NCI-H1105 (cell line): ENCODE measurements at places on chromosomes 2 and 18.

DNA sequence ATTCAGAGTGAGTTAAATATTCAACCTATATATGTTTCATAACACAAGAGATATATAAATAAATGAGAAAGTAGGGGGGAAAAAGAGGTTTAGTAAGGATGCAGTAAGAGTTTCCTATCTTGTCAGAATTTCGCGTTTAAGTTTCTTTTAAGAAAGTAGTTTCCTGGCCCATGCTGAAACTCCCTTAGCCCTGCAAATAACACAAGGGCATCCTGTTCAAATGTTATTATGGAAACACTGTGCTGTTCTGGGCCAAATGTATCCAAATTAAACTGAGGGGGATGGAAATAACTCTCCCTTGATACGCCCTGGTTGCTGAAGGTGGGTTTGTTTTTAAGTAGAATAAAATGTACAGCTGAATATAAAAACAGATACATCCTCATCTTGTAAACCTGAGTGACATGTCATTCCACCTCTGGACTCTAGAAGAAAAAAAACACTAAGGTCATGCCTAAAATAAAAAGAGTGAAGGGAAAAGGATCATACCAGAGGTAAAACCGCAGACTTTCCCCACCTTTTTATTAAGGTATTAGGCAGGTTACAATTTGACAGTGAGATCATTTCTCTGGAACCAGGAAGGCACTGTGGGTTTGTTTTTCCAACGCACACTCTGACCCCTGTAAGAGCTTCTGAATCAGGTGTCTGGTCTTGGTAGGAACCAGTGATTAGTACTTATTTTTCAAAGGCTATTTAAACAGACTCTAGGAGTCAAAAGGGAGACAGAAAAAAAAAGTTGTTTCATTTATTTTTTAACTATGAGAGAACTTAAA is 16.7 kb downstream of the BCL2 start:
- DNase-seq, result no peak

- no peak for DNase-seq
These were observed 85.4 kb upstream of the EML6 start for GRCh38 chr2:54638103-54638502.

GRCh38 chr2:43737097-43737854 is 36.6 kb upstream of the DYNC2LI1 start:
- DNase-seq, result no peak

- DNase-seq, result no peak
These were observed 6.3 kb downstream of the KHK start for GRCh38 chr2:27092696-27093429.

GRCh38 chr18:8609659-8610458 is 622 bp downstream of the RAB12 start:
- no peak for DNase-seq

- no peak for DNase-seq
These were observed 37.7 kb downstream of the PSD4 start for GRCh38 chr2:113211226-113212105.

DNA sequence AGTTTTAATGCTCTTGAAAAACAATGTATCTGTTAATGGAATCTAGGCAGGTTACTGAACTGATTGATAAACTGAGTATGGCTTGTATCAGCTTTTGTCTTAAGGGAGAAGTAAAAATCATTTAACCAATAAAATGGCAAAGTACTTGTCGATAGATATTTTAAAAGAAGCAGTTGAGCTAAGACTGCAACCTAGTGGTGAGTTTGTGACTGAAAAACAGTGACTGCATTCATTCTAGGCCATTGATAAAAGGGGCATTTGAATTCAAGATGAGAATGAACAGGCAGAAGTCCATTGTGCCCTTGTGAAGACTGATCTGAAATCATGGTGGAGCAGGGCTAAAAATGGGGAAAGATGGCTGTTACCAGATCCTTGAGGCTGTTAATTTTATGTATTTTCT is 59.4 kb upstream of the MSTN start:
- DNase-seq, result no peak

DNA sequence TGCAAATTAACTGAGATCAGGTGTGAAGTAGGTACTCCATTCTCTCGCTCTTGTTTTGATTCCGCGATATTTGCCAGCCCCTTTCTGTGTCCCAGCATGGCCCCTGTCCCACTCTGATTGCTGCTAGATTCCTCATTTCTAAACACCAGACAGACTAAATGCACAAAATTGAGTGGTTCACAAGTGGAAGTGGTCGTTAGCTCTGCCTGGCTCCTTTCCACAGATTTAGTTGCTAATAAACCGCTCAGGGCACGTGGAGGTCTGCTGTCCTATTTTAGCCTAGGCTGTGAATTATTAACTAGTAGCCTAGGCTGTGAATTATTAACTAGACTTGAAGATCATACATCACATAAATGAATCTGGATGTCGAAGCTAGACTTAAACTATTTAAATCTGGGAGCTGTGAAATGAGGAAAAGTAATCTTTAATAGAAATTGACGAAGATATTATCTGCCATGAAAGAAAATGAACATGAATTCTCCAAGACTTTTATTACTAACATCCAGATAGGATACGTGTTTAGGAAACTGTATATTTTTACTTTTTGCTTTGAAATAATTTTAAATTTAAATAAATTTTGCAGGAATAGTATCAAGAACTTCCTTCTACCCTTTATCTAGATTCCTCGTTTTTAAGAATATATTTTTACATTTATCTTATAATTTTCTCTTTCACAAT is 3.7 kb downstream of the IL1RL2 start:
- no peak for DNase-seq

GRCh38 chr18:49376046-49376445 is 84.4 kb downstream of the DYM start:
- DNase-seq, result no peak

- DNase-seq, result no peak
These were observed 296.2 kb upstream of the ZC3H15 start for GRCh38 chr2:186189816-186190215.

GRCh38 chr2:176525086-176525485 is 255.8 kb downstream of the MTX2 start:
- no peak for DNase-seq

GRCh38 chr2:48343571-48344440 is 186.1 kb upstream of the STON1 start:
- DNase-seq, result no peak

DNA sequence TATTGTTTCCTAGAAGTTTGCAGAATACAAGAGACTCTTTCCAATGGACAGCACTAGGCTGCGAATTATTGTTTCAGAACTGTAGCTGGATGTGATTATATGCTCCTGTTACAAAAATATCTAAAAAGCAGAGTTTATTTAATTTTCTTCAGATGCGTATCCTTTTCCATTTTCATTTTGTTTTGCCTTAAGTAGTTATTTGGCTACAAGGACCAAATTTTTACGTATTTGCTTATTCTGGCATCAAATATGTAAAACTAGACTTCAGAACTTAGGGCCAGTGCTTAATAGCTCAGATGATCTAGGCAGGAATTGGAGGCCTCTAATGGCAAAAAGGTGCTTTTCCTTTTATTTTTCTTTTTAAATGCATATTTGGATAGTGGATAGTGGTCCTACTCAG is 18.7 kb downstream of the MEP1B start:
- DNase-seq, result no peak

GRCh38 chr2:226725126-226725860 is 74.3 kb downstream of the IRS1 start:
- DNase-seq, result no peak

DNA sequence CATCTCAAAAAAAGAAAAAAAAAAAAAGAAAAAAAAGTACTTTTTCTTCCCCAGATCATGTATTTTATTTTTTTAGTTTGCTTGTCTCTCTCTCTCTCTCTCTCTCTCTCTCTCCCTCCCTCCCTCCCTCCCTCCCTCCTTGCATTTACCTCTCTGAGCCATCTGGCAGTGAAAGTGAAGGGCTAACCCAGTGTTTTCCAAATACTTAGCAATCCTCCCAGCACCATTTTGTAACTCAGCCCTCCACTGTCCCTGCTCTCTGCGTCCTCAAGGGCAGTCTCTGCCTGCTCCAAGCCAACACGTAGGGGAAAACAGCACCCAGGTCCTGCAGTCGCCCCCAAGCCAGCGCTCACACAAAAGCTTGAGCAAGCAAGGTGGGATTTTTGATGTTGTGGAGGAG is 19.6 kb upstream of the TEX44 start:
- DNase-seq, result no peak

DNA sequence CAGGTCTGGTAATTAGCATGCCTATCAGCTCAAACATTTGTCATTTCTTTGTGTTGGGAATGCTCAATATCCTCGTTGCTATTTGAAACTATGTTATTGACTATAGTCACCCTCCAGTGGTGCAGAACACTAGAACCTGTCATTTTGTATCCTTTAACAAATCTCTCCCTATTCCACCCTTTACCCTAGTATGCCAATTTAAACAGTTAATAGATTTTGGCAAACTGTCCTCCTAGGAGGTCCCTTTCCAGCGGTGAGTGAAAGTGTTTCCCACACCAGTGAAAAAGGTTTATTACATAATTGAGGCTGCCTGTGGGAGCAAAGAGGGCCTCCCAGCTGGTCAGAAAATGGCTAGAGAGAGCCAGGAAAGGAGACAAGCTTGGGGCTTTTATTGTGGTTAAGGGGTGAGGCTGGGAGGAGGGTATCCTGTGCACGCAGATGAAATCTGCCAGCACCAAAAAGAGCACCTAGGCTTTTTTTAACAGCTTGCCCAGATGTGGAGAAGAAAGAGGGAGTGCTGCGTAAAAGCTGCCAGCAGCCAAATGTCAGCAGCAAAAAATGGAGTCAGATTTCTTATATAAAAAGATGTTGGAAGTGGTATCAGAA is 1.8 kb upstream of the DRC1 start:
- no peak for DNase-seq

DNA sequence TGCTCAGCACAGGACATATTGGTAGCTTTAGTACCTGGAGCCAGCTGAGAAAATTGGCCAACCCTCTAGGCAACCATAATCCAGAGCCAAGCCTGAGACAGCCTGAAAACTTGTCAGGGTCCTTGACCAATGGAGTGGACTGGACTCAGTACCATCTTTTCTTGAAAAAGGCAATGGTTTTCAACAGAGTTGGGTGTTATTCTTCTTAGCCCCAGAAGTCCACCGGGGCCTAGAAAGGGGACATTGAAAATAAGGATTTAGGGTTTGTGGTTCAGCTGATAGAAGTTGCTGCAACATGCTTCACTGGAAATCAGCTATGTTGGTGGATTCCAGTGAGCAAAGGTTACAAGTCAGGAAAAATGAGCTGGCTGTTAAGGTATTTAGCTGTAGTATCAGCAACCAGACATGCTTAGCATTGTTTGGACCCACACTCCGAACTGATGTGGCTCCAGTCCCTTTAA is 22.1 kb upstream of the CNOT11 start:
- no peak for DNase-seq

- no peak for DNase-seq
These were observed 17.9 kb upstream of the GMCL1 start for GRCh38 chr2:69811591-69811990.

DNA sequence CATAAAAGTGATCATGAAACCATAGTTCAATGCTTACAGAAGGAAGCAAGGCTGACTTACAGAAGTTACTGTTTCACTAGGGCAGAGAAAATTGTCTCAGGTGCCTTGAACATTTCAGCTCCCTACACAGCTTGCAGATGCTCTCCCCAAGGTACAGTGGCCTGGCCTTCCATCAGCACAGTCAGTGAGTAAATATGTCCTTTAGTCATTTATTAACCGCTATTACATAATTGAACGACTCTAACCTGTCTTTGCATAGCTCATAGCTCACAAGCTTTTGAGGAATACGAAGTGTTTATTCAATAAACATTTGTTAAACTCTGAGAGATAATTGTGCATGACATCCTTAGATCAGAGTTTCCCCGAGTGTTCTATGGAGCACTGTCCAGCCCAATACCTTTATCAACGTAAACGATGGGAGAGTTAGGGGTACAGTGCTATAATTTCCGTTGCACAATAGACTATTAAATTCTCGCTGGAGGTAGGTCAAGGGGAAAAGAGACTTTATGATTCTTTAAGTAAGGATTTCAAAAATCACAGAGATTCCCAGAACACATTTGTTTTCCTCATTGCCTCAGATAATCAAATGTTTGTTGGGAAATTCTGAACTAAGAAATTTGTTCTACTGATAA is 677.8 kb downstream of the TSN start:
- DNase-seq, result no peak

DNA sequence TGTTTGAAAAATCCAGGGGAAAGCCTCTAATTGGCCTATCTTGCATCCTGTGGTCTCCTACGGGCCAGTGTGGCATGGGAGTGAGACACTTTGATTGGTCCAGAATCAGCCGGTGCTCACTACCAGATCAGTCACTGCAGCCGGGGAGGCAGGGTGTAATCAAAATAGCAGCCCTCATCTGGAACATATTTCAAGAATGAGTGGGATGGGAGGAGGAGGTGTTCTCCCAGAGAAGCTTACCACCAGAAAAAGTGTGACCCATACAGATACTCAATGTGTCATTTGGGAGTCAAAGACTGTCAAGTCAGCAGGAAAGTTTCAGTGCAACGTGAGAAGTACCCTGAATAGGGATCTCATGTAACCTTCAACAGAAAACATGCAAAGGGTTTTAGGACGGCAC is 393.9 kb upstream of the SLC14A2 start:
- no peak for DNase-seq

GRCh38 chr18:5998166-5998881 is 103.0 kb upstream of the TMEM200C start:
- no peak for DNase-seq

DNA sequence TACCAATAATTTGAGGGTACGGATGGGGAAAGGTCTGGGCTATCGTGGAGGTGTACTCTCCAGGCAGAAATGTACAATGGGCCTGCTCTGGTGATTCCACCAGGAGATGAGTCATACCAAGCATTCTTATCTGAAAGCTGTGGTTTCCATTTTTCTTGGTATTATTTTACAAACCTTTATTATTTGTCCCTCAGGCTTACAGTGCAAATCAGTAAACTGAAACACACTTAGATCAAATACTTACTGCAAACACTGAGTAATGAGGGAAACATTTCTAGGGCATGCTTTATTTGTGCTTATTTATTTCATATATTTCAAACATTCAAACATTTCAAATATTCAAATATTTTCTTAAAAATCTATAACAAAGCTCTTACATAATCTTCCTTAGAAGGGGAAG is 319.8 kb downstream of the RND3 start:
- no peak for DNase-seq

DNA sequence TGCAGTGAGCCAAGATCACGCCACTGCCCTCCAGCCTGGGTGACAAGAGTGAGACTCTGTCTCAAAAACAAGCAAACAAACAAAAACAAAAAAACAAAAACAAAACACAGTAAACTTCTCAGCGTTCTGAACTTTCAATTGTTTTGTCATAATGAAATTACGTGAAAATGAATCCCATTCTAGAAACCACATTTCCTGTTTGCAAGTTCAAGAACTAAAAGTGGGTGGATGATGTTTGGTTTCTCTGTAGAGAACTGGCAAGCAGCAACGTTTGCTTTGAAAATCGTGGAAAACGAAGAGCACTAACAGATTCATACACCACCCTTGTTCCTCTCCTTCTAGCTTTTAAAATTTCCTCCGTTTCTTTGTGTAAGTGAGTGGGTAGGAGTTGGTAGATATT is 226.1 kb upstream of the LYPD1 start:
- DNase-seq, result no peak

DNA sequence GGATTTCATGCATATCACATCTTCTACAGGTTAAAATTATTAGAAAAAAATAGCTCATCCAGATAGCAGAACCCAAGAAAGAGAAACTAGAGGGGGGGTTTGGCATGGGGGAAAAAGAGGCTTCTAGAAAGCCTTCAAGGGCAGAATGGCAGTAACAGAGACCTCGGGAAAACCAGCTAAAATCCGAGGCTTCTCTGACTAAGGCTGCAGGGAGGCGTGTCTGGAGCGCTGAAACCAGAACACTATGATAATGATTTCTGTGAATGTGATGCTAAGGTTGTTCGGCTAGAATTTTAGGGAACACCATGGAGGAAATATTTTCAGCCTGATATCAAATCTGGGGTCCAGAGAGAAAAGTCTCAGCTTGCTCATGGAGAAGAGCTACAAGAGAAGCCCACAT is 73.0 kb downstream of the ATP8B1 start:
- DNase-seq, result no peak
